Endothelial cell (in vitro differentiated cells): ENCODE measurements at places on chromosomes 12 and 14. TPM values are rescaled to one million over a fixed set of nuclear protein-coding genes. Genes with fewer than 3 reads are reported as not detected.

TROAP gene
- 12.4 TPM for total RNA-seq

KCNC2 gene
- total RNA-seq, result not detected

ACRBP gene
- total RNA-seq, result 19.3 TPM

GPR162 gene
- total RNA-seq, result 52.7 TPM

KMT2D gene
- 135 TPM for total RNA-seq

APOF gene
- not detected for total RNA-seq

MIP gene
- 0.10 TPM for total RNA-seq

MYO1H gene
- total RNA-seq, result 4.4 TPM

- DNase-seq, result no peak
These were observed 111.9 kb downstream of the FOXN3 start for GRCh38 chr14:89304972-89305703.

DNA sequence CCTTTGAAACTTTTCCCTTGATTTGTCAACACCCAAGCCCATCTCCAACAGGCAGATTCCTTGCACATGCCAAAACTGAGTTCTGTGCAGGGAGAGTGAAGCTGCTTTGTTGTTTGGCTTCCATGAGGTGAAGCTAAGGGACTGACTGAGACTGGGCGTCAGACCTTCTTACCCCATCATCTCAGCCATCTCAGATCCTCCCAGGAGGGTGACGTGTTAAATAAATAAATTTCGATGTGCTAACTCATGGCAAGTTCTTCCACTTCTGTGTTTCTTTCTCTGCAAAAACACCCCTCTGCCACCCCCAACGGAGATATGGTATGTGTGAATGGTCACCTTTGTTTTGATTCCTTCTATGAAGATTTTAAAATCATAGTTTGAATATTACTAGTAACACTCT, 17.8 kb downstream of the UTP20 start:
- DNase-seq, result no peak

- no peak for DNase-seq
These were observed 62.6 kb downstream of the TSPAN9 start for GRCh38 chr12:3139760-3140159.

GRCh38 chr14:60971271-60971670, 9.6 kb downstream of the TRMT5 start:
- no peak for DNase-seq

- DNase-seq, result no peak
These were observed 60.5 kb upstream of the IGF1 start for GRCh38 chr12:102540815-102541385.

- DNase-seq, result no peak
These were observed 132.9 kb downstream of the ATP23 start for GRCh38 chr12:58074259-58074658.

DNA sequence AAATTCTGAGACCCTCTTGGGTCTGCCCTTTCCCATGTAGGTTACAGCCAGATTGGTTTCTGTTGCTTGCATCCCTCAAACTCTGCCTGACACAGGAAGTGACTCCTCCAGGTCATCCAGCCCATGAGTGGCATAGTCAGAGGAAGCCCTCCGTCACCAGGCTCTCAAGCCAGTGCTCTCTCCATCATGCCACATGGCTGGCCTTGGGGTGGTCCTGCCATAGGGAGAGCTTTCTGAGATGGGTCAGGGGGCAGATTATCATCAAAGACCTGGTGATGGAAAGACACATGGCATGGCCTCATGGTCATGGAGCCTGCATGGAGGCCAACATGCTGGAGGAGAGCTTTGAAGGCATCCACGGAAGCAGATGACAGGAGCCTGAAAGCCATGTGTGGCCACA, 15.4 kb upstream of the CLMN start:
- DNase-seq, result no peak

- DNase-seq, result no peak
These were observed 183.9 kb upstream of the PWP1 start for GRCh38 chr12:107501681-107502080.

- DNase-seq, result no peak
These were observed 2.3 kb downstream of the WNT1 start for GRCh38 chr12:48980389-48980952.

- DNase-seq, result no peak
These were observed 4.5 kb downstream of the ITPR2 start for GRCh38 chr12:26828280-26829073.

DNA sequence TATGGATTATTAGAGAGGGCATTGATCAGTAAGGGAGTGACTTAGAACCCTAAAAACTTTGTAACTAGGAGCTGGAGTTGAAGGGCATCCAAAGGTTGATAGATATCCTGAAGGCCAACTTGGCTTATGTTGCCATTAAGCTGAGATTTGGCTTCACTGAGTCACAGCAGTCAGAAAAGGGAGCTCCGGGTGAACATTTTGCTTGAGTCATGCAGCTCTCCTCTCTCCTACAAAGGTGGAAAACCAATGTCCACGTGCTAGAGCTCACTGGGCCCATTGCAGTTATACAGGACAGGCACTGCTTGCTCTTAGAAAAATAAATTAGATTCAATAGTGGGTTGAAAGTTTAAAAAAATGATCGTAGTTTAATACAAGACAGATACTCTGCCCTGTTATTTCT, 87.3 kb upstream of the LRIG3 start:
- DNase-seq, result no peak

- no peak for DNase-seq
These were observed 183.4 kb downstream of the PTPN11 start for GRCh38 chr12:112602150-112602549.

GRCh38 chr12:49955899-49956662, 5.5 kb downstream of the AQP2 start:
- no peak for DNase-seq

GRCh38 chr12:121579190-121579791, 1.5 kb downstream of the KDM2B start:
- DNase-seq, result peak; percentile 49

DNA sequence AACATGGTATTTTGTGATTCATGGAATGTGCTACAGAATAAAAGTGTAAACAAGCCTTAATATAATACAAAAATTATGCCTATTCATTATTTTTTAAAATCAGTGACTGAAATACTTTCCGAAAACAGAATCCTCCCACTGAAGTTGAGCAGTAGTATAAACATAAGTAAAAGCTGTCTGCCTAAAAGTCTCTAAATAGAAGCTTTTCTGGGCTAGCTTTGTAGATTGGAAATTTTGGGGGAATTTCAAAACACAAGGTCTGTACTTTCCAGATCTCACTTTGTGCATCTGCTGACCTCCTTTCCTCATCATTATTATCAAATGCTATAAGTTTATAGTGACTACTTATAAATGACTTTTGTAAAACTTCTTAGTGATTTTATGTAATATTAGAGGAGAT, 80.4 kb upstream of the TRHDE start:
- DNase-seq, result no peak

- DNase-seq, result no peak
These were observed 102.1 kb upstream of the DAAM1 start for GRCh38 chr14:59086241-59086882.

- DNase-seq, result no peak
These were observed 240.9 kb downstream of the DPF3 start for GRCh38 chr14:72653026-72653425.

DNA sequence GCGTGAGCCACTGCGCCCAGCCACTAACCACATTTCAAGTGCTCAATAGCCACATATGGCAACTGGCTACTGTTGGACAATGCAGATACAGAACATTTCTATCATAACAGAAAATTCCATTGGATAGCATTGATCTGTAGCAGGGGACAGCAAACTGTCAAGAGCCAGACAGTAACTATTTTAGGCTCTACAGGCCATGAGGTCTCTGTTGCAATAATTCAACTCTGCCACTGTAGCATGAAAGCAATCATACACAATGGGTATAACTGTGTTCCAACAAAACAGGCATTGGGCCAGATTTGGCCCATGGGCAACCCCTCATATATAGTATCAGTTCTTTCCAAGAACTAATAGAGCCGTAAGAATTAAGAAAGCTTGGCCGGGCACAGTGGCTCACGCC, 8.0 kb downstream of the CSRNP2 start:
- no peak for DNase-seq

DNA sequence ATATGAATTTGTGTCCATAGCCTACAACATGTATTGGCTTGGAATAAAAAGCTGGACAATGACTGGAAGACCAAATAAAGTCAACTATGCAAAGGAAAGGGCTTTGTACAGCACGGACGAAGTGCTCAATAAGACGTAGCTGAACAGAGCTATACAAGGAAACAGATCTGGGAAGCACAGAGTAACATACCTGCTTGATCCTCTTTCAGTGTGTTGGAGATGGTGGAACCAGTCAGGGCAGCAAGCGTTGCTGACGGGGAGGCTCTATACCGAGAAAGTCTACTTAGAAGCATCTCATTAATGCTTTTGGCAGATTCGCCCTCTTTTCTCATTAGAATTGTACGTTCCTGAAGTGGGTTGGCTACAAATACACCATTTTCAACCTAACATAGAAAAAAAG, 99.3 kb downstream of the HECTD4 start:
- DNase-seq, result no peak
